ENCODE measurements at places on chromosomes 1 and 21.

DNA sequence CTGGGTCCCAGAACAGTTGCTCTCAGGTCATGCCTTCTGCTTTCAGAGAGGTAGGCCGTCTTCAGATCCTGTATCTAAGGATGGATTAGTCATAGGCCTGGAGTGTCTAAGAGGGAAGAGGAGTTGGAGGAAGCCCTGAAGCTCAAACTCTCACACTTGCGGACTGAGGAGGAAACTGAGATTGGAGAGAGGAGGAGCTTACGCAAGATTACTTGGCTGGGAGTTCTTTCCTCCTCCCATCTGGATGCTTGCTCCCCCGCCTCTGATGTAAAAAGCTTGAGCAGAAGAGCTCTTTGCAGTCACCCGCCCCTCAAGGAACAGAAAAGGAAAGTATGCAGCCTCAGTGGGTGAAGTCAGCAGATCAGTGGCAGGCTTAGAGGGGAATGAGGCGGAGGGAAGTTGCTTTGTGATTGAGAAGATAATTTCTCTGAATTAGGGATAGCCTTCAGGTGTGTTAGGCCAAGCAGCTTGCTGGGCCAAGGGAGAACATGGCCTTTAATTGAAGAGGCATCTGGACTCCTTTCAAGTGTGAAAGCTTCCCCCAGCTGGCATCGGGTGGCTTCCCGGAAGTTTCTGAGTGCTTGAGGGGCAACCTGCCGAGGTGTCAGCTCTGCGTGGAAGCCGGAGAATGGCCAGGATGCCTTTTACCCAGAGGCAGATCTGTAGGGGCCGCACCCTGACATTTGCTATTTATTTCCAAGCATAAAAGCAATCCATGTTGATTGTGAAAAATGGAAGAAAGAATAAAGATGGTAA is 6.6 kb downstream of the ADORA1 start:
- no peak for DNase-seq

- DNase-seq = no peak
Observed at GRCh38 chr1:39872698-39873097, 10.6 kb downstream of the TRIT1 start.

GRCh38 chr1:201792534-201793305 is 36.2 kb upstream of the IPO9 start:
- DNase-seq = no peak

DNA sequence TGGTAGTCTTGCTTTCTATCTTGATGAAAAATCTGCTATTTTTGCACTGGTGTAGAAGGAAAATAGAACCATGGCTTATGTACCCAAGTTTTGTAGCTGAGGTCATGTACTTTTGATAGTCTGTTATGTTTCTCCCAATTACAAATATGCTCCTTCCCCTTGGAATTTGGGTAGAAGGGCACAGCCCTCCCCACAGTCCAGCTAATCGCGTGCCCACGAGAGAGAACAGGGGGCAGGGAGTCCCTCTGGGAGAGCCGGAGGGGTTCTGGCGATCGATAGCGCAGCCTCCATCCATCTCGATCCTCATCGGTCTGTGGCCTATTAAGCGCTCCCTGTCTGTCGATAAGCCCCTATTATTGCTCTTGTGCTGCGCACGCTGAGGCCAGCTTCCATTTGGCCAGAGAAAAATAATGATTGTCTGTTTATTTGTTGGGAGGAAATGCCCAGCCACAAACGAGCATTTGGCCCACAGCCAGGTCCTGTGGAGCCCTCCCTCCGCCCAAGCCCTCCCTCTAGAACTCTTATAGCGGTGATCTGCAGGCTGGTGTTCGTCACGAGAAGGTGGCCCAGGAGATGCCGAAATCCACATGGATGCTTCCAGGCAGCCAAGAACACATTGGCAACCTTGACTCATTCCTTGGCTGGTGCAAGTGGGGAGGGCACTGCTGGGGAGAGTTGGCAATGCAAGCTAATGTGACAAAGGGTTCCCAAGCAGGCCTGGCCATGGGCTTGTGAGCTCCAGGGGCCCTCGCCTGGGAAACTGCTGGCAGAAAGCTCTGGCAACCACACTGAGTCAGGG is 134.7 kb upstream of the TNR start:
- DNase-seq = no peak

GRCh38 chr1:67031859-67032247 is 22.1 kb downstream of the SLC35D1 start:
- no peak for DNase-seq

GRCh38 chr1:193537266-193538002 is 351.0 kb upstream of the B3GALT2 start:
- DNase-seq = no peak

GRCh38 chr1:65229754-65230339 is 79.5 kb upstream of the DNAJC6 start:
- no peak for DNase-seq

DNA sequence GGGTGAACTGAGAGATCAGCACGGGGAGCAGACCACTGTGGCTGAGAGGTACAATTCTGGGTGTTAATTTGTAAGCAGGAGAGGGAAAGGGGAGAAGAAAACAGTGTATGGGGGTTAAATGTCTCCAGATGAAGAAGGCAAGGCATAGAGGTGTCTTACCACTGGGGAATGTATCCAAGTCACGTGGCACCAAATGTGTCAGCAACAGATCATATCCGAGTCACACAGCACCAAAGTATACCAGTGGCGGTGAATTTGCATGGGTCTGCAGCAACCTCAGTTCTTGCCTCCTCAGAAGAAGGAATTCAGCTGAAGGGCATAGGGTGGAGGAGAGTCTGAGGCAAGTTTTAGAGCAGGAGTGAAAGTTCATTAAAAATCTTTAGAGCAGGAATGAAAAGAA is 21.2 kb upstream of the SYCP1 start:
- no peak for DNase-seq

GRCh38 chr1:14263671-14264070 is 334.8 kb upstream of the KAZN start:
- no peak for DNase-seq

DNA sequence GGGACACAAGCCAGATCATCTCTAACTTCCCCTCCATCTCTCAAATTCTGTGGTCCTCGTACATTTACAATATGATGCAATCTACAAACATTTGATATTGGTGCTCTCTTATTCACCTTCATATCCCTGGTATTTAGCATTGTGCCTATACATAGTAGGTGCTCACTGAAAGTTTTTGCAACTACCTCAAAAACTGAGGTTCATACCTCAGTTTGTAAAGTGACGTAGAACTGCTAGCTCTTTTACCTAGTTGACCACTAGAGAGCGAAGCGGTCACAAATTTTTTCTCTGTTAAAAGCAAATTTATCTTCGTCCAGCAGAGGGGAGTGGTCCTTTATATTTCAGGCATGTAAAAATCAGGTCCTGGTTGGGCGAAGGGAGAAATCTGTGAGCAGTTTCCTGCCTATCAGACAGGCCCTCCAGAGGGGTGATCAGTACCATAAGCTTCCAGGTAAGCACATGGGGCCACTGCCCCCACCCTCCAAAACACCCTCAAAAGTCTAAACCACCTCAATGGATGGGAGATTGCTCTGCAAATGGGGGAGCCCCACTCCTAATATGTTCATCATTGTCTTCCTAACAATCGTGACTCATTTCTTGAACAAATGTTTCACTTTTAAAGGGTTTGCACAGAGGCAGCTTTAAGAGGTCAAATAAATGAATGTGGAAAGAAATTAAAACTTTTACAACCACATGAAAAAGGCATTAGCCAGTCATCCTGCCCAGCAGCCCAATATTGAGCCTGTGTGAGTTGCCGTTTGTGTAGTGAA is 10.6 kb upstream of the HLCS start:
- no peak for DNase-seq

DNA sequence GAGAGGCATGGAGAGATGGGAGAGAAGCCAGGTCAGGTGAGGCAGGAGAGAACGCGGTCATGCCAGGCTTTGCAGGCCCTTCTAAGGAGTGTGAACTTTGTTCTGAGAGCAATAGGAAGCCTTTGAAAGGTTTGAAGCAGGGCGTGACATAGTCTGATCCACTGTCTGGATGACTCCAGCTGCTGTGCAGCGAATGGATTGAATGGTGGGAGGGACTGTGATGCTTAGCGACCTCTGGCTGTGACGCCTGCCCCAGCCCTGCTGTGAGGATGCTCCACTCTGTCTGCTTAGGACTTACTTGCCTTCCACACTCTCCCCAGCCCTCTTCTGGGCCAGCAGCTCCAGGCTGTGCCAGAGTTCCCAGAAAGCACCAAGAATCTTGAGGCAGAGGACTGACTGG is 41.8 kb upstream of the POU3F1 start:
- no peak for DNase-seq

DNA sequence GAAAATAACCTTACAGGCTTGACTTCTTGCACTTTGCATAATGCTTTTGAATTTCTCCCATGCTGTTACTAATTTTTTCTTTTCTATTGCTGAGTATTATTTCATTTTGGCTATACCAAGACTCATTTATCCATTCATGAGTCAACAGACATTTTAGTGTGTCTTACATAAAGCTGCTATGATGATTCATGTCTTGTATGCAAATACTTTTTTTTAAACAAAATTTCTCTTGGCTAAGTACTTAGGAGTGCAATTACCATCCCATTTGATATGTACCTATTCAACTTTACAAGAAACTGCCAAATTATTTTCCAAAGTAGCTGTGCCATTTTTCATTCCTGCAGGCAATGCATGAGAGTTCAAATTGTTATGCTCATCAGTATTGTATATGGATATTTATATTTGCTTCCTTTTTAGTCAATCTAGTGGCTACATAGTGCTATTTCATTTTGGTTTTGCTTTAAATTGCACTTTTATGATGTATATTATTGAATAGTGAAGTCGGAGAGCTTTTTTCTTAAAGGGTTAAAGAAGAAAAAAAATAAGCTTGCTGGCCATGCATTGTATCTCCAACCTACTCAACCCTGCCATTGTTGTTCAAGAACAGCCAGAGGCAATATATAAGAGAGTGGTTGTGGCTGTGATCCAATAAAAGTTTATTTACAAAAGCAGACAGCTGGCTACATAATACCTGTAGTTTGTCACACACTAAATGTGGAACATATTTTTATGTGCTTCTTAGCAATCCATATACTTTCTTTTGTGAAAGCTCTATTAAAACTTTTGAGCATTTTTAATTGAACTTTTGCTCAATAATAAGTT is 862.8 kb downstream of the KCNT2 start:
- DNase-seq = no peak

DNA sequence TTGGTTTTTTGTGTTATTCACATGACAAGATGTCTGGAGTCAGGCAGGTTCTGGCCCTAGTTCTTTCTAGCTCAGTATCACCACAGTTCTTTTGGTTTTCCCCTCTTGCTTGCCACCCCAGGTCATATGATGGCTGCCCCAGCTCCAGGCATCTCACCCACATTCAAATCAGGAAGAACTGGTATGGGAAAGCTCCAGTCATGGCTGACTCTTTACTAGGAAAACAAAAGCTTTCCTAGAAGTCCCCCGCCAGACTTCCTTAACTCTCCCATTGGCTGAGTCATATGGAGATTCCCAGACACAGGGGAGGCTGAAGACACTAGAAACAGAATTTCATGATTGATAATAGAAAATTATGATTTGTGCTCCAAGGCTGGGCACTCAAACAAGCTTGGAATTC is 22.1 kb upstream of the EYA3 start:
- DNase-seq = no peak

- no peak for DNase-seq
Observed at GRCh38 chr1:165436994-165437393, 7.9 kb downstream of the RXRG start.

DNA sequence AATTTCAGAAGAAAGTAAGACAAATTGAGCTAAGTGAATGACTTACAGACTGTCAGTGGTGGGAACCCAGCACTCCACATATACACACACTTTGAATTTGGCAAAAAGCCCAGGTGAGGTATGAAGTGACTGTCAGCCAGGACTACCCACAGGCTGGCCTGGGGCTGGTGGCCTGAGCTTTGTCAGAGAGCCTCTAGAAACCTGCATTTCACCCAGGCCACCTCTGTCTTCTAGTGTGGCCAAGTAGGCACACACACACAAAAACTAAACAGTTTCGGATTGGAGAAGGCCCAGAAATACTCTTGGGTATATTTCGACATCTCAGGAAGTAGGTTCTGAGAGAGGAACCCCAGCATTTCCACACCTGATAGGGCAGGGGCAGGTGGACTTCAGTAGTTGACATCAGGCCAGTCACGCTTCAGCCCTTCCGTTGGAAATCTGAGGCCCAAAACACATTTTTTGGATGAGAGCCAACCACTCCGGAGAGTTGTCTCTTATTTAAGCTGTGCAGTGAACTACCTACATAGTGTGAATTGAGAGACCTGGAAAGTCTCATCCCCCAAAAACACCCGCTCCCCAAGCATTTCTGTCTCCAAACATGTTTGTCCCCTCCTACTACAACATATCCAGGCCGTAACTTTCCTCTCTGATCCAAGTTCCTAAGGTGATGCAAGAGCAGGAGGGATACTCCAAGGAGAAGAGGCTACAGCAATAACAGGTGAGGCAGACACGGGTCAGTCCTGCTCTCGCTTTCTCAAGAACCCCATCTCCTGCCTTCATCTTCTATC is 167.2 kb upstream of the PROX1 start:
- DNase-seq = no peak

DNA sequence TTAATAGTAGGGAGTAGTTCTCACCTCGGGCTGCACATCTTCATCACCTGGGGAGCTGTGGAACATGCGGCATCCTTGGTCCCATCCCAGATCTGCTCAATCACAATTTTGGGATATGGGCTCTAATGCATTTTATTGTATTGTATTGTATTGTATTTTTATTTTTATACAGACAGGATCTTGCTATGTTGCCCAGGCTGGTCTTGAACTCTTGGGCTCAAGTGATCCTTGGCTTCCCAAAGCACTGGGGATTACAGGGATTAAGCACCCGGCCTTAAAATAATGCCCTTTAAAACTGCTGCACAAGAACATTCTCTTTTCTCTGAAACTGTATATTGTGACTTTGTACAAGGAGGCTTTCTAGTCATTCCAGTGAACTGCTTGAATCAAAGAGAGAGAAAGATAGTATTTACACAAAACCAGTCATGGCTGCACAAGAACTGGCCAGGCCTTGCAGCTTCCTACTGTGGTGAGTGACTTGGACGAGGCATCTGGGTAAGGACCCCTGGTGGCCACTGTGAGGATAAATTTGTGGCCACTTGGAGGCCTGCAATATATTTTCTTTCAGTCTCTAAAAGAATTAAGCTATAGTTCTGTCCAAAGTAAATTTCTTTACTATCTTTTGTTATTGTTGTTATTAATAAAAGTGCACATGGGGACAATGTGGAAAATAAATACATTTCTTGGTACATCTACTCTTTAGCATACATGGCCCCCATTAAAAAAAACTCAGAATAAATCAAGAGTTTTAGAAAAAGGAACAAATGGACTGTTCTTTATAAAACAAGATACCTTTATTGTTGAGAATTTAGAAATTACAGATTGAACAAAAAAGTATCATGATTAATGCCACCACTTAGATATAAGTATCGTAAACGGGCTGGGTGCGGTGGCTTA is 48.0 kb downstream of the TBCE start:
- no peak for DNase-seq

DNA sequence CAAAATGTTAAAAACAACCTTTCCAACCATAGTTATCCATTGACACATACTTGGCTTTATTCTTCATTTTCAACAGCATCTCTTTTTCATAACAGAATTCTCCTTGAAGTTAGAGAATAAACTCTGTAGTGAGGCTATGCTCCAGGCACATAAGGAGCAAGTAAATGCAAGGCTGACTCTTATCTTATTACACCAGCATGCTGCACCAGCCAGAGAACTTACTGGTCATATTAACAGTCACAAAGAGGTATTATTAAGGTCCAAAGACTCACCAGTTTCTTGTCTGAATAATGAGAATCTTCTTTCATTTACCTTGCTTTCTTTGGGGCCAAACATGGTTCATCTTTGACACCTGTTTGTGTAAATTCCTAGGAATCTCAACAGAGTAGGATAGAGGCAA is 71.3 kb upstream of the IVNS1ABP start:
- no peak for DNase-seq

Data from Right ventricle myocardium inferior (tissue), 1 donor.